AG09319 (cell line): ENCODE measurements at places on chromosomes 2 and 18.

DNA sequence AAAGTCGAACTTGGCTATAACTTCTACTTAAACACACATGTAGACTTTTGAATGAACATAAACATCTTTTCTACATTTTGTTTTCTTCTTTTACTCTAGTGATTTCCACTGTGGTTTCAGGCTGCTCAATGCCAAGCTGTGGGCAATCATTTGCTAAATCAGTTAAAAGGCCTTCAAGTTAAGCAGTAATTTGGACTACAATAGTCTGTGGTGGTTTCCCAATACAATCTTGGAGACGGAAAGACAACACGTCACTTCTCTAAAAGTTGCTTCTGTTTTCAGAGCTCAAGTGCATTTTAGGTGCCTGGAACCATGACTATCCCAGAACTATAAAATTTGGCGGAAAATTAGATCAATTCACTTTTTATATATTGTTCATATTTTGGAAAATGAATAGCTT lies 69.4 kb downstream of the TXNL1 start:
- no peak for DNase-seq

- DNase-seq, result no peak
These were observed 61.7 kb downstream of the CCDC88A start for GRCh38 chr2:55357927-55358326.

- DNase-seq, result no peak
These were observed 9.3 kb downstream of the KCNIP3 start for GRCh38 chr2:95306336-95306895.

DNA sequence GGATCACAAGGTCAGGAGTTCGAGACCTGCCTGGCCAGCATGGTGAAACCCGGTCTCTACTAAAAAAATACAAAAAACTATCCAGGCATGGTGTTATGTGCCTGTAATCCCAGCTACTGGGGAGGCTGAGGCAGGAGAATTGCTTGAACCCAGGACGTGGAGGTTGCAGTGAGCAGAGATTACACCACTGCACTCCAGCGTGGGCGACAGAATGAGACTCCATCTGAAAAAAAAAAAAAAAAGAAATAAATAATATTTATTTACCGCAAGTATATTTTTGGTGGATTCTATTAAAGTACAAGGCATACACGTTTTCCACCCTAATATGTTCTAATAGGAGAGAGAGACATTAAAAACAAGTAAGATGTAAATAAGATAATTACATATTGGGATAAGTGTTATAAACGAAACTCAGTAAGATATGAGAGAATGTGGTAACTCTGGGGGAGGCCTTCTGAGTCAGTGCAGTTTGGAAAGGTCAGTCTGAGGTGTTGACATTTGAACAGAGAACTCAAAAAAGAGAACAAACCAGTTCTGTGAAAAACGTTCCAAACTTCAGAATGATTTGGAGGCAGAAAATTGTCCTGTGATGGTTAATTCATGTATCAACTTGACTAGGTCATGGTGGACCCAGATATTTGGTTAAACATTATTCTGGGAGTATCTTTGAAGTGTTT lies 8.8 kb upstream of the POLI start:
- DNase-seq, result no peak
